ENCODE measurements at places on chromosomes 11 and 22.

GRCh38 chr11:48017105-48017830, 36.9 kb downstream of the PTPRJ start:
- no peak for DNase-seq

DNA sequence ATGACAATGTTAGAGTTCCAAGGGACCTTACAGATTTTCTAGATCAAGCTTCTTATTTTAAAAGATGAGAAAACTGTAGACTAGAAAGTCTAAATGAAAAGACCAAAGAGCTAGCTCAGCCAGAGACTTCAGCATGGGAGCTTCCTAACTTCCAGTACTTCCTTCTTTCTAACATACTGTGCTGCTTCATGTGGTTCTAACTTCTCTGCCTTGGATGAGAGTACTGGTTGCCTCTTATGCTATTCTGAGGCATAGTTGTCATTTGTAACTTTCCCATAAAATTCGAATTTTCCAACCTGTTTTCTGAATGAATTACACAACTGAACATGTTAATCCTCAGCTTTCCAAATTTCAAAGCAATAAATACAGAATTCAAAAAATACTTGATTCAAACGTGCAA, 1.8 kb downstream of the MTMR2 start:
- no peak for DNase-seq

GRCh38 chr11:559020-559620, 1.4 kb downstream of the LMNTD2 start:
- no peak for DNase-seq

GRCh38 chr11:76863196-76863777, 2.6 kb downstream of the ACER3 start:
- DNase-seq, result no peak

DNA sequence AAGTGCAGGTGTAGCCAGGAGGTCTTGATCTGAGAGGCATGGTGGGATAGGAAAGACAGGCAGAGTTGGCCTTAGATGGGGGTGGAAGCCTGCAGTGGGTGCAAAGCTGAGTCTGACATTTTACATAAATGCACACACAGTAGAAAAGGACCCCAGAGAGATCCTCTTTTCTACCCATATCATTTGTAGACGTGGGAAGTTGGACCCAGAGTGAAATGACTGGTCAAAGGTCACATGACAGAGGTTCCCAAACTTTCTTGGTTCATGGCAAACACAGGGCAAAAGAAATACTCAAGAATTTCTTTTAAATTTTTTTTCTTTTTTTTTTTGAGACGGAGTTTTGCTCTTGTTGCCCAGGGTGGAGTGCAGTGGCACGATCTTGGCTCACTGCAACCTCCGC, 6.2 kb upstream of the FOXRED2 start:
- DNase-seq, result no peak

DNA sequence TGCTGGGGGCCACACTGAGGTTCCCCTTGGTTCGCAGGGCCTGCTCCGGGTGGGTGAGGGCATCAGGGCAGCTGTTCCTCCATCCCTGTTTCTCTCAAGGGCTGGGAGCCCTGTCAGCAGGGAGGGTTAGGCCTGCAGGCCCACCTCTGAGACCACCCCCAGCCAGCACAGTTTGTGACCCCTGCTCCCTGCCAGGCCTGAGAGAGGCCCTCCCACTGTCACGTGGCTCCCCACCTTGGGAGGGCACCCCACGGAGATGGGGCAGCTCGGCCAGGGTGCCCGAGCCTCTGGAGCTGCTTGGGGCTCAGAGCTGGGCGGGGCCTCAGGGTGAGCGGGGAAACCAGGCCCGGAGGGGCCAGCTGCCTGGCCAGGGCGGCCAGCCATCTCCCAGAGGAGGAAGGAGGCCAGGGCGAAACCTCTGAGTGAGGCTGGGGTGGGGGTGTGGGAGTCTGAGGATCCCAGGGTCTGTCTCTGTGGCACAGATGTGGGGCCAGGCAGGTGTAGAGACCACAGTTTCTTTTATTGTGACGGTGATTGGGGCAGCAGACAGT, 2.5 kb upstream of the INS start:
- no peak for DNase-seq

- no peak for DNase-seq
Observed at GRCh38 chr11:129457321-129457720, 81.7 kb downstream of the BARX2 start.

DNA sequence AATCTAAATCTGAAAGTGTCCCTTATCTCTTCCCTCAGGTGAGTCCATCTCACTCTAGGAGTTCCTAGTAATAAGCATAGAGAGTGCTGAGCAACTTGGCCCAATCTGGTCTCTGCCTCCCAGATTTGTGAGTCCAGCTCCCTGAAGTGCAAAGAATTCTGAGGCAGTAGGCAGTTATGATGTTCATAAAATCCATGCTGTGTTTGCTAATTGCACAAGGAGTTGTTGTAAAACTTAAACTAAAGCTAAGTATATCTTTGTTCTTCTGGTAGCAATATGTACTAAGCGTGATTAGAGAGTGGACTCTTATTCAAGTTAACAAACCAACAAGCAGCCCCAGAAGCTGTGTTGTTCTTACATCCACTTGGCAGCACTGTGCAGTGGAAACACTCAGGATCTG, 7.6 kb upstream of the PTH start:
- DNase-seq, result no peak

GRCh38 chr22:25942856-25943411, 200.9 kb downstream of the MYO18B start:
- DNase-seq, result no peak
